GM10248 (cell line): ENCODE measurements at places on chromosomes 7 and 10.

DNA sequence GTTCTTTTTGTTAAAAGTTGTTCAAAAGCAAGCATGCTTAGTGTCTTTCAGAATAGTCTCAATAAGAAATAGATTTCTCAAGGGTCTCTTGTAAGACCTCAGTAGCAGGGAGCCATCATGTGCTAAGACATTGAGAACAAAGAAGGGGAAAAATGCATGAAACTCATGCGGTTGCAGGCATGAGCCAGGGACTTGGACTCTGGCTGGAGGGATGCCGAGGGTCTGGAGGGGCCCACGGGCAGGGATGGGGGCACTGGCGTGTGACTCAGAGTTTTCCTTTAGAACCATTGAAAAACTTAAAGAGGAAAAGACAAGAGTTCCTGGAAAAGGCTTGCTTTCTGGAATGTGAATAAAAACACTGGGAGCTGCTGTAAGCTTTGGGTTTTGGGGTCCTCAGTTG, 253.3 kb downstream of the CCDC3 start:
- DNase-seq, result no peak

GRCh38 chr7:24916463-24917040, 63.4 kb downstream of the OSBPL3 start:
- no peak for DNase-seq

- DNase-seq, result peak; percentile 50
Measured at GRCh38 chr10:69043931-69044531, 43.9 kb upstream of the SRGN start.

DNA sequence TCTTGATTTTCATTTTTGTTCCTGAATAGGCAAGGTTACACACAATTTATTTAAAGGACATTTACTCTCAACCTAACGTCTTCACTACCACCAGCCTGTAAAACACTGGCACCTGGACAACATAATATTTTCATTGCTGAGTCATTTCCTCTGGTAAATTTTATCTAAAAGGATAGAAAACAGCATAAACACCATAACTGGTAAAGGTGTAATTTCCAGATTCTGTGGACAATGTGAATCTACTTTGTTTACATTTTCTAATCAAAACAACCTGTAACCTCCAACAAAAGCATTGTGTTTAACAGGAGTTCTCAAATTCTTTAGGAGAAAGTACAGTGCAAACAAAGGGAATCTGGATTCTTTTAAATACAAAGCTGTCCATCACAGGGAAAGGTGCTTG, 472.0 kb upstream of the AKR1E2 start:
- no peak for DNase-seq
